Glutamatergic neuron (in vitro differentiated cells): ENCODE measurements at places on chromosomes 12 and 14.

DNA sequence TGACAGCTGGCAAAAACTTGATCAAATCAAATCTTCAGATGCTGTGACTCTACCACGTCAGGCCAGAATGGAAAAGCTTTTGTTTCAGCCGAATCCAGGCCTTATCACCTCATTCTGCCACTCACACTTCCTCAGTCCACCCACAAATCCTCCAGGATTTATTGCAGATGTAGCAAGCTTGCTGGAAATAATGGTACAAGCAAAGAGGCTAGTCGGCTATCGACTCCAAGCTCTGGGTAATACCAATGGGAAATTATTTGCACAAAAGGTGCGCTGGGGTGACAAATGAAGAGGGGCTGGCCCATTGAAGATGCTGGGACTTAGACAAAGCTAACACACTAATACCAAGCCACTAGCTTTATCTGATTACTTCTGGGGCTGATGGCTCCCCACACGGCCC lies 250.5 kb downstream of the ASCL1 start:
- no peak for DNase-seq

GRCh38 chr12:18171571-18171970 lies 81.6 kb upstream of the RERGL start:
- no peak for DNase-seq

DNA sequence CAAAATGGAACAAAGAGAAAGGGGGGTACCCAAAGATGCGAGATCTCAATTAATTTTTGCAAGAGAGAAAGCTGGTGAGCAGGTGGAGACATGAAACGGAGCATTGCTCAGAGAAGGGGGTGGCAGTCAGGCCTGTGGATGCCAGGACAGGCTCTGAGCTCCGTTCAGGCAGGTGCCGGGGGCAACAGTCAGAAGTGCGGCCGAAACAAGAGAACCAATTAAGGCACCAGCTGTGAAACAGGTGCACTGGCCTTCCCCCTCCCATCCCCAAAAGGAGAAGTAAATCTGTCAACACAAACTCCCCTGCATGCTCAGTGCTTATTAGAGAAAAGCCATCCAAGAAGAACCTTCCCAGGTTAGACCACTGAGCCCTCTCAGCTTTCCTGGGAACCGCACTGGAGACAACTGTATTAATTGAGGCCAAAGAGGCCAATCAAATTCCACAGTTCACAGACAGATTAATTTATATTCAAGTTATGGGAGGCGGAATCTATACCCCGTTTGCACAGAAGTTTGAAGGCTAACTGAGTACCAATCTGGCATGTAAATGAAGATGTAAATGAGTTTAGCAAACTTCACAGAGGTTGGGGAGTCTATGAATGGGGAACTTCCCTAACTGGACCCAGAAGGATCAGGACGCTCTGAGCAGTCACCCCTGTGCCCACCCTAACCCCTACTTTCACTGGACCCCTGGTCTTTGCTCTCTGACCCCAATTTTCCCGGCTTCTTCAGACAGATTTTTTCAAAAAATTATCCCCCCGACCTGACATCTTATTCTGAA lies 20.9 kb downstream of the OAS2 start:
- DNase-seq, result no peak

DNA sequence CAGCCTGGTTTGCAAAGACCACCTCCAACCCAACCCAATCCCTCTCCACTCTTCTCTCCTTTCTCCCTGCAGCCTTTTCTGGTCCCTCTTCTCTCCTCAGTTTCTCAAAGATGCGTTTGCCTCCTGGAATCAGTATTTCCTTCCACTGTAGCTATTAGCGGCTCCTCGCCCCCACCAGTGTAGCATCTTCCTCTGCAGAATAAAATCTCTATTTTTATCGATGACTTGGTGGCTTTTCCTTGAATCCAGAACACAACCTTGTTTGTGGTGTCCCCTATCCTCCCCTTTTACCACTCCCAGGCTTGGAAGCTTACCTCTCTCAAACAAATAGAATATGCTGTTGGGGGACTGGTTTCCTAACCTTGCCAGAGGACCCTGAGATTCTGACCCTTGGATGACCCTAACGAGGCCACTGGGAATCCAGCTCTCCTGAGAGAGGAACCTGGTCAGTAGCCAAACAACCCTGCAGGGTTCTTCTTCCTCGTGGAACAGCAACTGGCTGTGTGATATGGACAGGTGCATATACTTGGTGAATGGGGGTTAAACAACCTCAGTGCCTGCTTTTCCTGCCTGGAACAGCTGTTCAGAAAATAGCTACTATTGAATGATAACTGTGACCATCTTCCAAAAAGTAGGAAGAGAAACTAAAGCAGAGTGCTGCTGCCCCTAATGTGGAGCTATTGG lies 4.4 kb downstream of the WNT1 start:
- no peak for DNase-seq

DNA sequence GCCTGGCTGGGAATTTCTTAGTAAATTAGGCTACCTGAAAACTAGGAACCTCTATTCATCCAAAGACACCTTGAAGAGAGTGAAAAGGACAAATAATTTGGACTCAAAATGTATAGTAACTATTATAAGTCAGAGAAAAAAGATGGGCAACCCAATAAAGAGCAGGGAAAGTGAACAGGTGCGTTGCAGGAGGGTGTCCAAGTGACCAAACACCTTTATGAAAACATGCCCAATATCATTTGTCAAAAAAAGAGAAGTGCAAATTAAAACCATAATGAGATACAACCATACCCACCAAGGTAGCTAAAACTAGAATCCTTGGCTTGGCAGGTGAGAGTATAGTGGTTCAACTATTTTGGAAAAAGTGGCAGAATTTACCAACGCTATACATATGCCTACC lies 24.9 kb upstream of the PLD4 start:
- no peak for DNase-seq

DNA sequence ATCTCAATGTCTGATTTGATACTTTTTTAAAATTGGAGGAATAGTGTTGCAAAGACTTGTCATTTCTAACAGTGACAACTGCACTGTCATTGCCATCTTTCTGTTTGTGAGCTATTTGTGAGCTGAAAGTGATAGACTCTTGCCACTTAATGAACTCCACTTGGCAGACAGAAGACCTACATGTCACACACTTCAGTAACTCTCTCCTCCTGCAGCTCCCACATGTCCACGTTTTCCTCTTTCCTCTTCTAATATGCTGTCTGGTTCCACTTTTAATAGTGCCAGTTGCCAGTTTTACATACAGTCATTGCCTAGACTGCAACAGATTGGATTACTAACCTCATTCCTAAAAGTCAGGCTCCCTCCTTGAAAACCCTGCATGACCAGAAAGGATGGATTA lies 121.5 kb downstream of the CAPZA3 start:
- DNase-seq, result no peak

DNA sequence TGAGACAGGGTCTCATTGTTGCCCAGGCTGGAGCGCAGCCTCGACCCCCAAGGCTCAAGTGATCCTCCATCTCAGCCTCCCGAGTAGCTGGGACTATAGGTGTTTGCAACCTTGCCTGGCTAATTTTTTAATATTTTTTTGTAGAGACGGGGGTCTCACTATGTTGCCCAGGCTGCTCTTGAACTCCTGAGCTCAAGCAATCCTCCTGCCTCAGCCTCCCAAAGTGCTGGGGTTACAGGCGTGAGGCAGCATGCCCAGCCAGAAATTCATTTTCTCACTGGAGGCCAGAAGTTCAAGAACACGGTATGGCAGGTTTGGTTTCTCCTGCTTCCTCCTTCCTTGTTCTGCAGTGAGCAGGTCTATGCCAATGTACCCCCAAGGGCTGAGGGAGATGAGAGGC lies 3.7 kb downstream of the RNASE1 start:
- DNase-seq, result no peak

DNA sequence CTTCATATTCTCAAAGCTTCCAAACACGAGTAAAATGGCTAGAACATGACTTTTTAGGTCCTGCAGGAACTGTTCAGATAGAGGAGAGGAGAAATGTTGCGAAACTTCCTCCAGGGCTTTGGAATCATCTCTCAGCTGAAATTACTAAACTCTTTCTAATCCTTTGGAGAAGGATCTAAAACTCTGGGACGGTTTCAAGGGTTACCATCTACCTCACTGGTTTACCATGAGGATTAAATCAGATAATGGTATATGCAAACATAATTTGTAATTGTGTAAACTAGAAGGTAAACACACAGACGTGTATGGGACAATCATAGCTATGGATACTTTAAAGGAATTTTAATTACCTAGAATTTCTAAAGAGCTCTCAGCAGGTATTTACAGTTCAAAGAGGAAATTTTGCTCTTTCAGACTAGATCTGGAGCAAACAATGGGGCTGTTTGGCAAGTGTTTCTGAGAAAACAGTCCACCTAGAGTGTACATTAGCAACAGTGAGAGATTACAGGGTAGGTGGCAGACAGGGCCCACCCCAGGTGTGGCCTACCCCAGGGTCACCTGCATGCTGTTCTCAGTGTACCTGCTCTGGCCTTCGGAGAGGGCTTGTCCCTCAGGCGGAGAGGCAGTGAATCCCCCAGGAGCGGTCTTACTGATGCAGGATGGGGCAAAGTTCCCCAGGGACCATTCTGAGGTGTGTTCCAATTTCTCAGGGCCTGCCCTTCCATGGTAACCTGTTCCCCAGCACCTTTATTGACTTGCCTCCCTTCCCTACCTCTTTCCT lies 124.7 kb upstream of the MAX start:
- no peak for DNase-seq

- no peak for DNase-seq
These were observed 214.4 kb upstream of the DIO2 start for GRCh38 chr14:80425686-80426085.

- no peak for DNase-seq
These were observed 1787.2 kb upstream of the SEL1L start for GRCh38 chr14:83320837-83321236.

GRCh38 chr12:130116791-130117190 lies 45.5 kb upstream of the FZD10 start:
- DNase-seq, result no peak

GRCh38 chr12:131946757-131947156 lies 3.0 kb upstream of the EP400 start:
- DNase-seq, result no peak

- no peak for DNase-seq
These were observed 68.6 kb downstream of the NUAK1 start for GRCh38 chr12:106070147-106070546.

DNA sequence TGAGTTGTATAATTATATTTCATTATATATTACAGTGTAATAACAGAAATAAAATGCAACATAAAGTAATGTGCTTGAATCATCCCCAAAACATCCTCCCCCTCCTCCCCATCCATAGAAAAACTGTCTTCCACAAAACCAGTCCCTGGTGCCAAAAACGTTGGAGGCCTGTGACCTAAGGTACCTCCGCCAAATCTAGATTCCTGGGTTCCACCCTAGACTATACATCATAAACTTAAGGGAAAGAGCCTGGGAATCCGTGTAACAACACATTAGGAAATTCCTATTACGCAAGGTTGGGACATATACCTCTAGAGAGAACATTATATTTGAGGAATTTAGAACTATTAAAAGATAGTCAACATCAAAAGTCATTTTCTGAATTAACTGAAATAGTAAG lies 38.0 kb downstream of the SPPL3 start:
- DNase-seq, result no peak

GRCh38 chr14:73591690-73592449 lies at the start of gene ACOT4:
TSS of gene ACOT4 (plus strand) at chr14:73591873. CDS start at chr14:73591960, 87 bp downstream.
- peak; percentile 38 for DNase-seq

GRCh38 chr14:104394409-104394851 lies 185.1 kb upstream of the C14orf180 start:
- peak; percentile 60 for DNase-seq

DNA sequence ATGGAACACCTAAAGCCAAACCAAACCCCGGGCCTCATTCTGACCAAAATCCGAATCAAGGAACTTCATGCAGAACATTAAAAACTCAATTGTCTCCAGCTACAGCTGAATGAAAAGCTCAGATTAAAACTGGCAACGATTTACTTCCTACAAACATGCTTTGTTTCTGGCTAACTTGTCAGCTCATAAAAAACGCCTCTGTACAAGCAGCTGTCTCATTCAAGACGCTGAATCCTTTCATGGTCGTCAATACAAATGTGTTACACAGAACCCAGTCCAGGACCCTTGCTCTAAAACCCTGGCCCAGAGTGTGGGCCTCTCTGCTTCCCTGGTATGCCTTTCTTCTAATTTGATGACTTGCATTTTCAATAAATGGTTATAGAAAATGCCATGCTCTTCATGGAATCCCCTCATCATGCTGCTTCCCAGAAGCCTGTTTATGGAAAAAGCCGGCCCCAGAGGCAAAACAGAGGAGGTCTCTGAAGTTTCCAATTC lies 183.1 kb downstream of the PHLDA1 start:
- DNase-seq, result no peak
